Activated CD8-positive, alpha-beta memory T cell treated with anti-CD3 and anti-CD28 coated beads, Interleukin-2, amount 10 ng/mL, durations not matched to agents 7 days and 5 days (primary cell): ENCODE measurements at places on chromosomes 2 and 18. TPM values are rescaled to one million over a fixed set of nuclear protein-coding genes. Genes with fewer than 3 reads are reported as not detected.
A peak's percentile ranks its signal among the peaks of the same experiment; 100 is the strongest.

DNA sequence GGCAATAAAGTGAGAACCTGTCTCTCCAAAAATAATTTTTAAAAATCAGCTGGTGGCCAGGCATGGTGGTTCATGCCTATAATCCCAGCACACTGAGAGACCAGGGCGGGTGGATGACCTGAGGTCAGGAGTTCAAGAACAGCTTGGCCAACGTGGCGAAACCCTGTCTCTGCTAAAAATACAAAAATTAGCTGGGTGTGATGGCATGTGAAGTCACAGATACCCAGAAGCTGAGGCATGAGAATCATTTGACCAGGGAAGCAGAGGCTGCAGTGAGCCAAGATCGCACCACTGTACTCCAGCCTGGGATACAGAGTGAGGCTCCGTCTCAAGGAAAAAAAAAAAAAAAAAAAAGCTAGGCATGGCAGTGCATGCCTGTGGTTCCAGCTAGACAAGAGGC, 7.4 kb upstream of the GPR75 start:
- no peak for DNase-seq

DNA sequence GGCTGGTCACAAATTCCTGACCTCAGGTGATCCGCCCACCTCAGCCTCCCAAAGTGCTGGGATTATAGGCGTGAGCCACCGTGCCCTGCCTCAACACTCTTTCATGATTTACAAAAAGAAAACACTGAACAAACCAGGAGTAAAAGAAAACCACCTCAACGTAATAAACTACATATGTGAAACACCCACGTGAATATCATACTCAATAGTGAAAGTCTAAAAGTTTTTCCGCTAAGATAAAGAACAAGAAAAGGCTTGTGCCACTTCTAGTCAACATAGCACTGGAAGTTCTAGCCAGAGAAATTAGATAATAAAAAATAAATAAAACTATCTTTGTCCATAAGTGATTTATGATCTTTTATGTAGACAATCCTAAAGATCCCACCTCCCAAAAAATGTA, 68.5 kb downstream of the ROCK2 start:
- DNase-seq: no peak

DNA sequence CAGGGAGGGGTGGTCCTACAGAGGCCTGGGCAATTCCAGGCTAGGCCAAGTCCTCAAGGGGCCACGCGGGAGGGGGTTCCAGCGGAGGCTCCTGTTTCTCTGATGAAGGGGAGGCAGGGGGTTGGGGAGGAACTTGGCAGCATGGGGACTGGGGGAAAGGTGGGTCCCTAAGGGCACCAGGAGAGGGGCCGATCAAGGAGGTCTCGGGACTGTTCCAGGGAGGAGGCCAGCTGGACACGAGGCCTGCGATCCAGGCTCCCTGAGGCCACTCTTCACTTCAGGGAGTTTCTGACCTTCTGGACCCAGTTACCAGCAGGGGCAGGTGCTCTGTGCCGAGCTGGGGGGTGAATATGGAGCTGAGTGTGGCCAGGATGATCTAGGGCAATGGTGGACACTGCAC, 71.5 kb downstream of the ASB1 start:
- DNase-seq: peak; percentile 23

GRCh38 chr2:136051725-136052048, 66.3 kb upstream of the DARS1 start:
- DNase-seq: no peak

DNA sequence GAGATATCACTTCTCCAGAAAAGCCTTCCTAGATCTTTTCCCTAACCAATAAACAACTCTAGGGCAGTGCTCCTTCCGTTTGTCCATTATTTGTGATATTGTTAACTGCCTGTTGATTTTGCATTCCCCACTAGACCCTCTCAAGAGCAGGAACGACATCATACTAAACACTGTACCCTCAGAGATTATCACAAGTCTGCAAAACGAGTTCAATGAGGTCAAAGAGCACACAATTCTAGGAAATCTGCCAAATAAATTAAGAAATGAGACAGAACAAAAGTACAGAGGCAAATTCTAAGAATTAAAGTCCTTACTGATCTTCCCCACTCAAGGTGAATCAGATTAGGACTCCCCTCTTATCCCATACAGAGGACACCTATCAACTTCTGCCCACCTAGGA, 7.6 kb downstream of the RTTN start:
- no peak for DNase-seq

The KCNG2 gene
- total RNA-seq: not detected

The FAM237A gene
- not detected for total RNA-seq

The HOXD4 gene
- not detected for total RNA-seq
